SIG-M5 (cell line): ENCODE measurements at places on chromosomes 5 and 9.

DNA sequence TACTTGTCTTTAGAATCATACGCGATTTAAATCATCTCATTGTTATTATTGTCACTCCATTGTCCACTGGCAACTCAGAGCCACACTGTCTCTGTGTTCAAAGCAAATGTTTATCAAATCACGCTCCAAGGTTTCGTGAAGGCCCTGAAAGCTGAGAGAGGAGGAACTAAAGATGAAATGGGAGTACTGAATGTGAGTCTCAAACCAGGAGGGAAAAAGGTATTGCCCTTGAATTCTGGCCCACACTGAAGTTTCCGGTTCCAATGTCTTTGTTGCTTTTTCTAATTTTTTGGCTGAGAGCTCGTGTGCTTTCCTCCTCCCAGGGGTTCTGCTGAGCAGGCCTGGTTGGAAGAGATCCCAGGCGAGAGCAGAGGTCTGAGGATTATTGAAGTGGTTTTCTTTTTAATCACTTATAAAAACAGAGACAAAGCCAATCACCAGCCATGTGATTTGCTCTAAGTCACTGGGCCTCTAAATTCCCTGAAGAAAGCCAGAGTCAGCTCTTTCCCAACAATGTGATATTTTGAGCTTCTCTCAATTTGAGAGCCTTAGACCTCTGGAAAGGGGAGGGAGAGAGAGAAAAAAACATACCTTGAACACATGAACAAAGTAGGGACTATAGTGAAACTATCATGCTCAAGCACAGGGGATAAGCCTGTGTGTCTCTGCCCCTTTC lies 420.8 kb upstream of the GRAMD2B start:
- DNase-seq: no peak

DNA sequence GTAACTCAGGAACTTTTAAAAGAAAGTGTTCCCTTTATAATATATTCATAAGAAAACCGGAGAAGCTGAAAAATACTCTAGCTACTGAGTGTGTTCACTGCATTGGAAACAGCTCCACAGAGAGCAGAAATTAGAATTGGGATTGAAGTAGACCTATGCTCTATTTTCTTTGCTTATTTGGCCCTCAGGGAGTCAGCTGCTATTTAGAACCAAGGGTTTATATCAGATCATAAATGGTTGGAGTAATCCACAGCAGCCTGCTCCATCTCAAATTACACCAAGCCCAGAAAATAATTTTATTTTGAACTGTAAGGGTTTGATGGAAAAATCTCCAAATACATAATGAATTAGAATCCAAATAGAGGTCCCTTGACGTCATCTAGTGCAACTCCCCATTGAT lies 202.6 kb downstream of the ADAMTSL1 start:
- no peak for DNase-seq

GRCh38 chr5:178428341-178429155 lies 161.6 kb downstream of the COL23A1 start:
- DNase-seq: no peak

- DNase-seq: no peak
Measured at GRCh38 chr9:128906741-128907140, 14.0 kb upstream of the PHYHD1 start.

- no peak for DNase-seq
Measured at GRCh38 chr5:51385216-51385615, 2.0 kb downstream of the ISL1 start.

DNA sequence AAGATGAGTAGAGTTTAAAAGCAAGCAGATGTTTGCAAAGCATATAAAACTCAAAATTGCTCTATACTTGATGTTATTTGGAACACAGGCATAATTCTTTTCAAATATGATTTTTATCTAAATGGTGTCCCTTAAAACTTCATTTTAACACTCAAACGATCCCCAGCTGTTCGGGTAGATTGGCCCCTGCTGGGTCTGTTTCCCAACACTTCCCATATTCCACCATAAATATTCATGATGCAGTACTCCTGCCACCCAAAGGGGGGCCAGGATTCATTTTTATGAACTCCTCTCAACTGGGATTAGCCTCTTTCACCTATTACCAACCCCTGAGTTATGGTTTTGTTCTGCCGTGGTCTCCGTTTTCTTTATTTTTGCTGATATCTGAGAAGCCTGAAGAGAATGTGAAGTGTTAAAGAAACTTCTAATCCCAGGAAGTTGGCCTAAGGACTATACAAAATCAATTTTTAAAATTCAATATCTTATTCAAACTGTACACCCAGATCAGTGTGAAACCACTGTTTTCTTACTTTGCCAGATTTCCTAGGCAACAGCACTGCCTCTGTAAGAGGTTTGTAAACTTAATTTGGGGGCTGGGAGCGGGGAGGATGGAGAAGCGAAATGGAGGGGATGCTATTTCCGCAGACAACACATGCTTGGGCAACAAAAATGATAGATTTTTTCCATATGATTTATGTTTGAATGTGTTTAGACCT lies 384.1 kb downstream of the DMRT2 start:
- no peak for DNase-seq

DNA sequence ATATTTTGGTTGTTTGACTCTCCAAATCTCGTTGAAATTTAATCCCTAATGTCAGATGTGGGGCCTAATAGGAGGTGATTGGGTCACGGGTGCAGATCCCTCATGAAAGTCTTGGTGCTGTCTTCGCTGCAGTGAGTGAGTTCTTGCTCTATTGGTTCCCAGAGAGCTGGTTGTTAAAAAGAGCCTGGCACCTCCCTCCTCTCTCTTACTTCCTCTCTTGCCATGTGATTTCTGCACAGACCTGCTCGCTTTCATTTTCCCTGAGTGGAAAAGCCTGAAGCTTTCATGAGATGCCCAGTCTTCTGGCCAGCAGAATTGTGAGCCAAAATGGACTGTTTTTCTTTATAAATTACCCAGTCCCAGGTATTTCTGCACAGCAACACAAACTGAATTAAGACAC lies 221.6 kb downstream of the MAT2B start:
- no peak for DNase-seq

DNA sequence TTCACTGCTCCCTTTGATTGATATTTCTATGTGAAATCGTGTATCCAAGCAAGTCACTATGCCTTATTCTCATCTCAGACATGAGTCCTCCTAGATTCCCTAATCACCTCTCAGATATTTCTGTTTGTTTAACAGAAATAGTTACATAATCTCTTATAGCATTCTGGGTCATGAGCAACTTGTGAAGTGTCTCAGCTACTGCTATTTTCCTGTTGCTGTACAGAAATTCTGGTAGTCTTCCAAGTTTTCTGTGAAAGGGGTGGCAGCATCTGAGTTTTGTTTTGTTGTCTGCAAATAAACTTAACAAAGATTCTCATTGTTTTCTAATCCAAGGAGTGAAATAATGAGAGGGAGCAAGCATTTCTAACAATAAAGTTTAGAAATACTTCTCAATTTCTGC lies 256.9 kb upstream of the ST8SIA4 start:
- DNase-seq: no peak

DNA sequence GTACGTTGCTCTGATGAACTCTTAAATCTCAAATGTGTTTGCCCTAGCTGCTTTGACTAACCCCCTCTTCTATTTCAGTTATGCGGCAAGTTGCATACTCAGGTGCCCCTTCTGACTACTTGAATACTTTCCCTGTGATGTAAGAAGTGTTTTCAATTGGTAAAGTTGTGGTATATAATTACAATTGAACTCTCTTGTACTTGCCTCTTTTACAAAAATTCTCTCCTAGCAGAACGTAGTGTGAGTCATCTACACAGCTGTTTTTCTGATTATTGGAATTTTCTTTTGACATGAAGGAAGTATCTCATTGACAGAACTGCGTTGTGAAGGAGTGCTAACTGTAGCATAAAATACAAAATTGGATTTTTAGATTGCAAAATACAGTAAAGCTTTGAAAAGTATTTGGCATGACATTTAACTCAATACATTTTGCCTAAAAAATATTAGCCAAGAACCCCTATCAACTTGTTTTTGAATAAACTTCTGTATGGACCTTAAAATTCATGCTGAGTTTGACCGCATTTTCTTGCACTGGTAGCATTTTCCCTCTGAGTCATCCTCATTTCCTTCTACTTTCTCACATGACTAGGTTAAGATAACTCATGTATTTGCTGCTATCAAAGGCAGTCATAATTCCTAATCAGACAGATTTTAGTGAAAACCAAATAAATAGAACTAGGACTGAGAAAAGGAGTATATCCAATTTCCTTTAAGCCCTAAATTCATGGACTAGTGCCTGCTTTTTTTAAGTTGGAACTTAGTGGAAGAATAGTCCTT lies 6.3 kb downstream of the CRHBP start:
- no peak for DNase-seq

DNA sequence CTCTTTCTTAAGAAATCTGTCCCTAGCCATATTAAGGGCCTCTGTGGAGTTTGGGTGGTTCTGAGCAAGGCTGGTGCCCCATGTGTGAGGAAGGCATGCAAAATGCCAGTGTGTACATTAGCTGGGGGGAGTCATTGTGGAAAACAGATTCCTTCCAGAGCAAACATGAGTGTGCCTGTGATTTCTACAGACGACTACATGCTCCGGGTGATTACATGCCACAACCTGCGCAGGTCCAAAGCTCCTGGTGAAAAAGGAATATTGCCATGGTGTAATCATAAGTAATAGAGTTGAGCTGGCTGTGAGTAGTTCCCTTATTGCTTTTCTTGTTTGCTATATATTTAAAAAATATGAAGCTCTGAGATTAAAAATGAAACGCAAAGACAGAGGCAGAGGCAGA lies 102.1 kb downstream of the ACER2 start:
- no peak for DNase-seq

DNA sequence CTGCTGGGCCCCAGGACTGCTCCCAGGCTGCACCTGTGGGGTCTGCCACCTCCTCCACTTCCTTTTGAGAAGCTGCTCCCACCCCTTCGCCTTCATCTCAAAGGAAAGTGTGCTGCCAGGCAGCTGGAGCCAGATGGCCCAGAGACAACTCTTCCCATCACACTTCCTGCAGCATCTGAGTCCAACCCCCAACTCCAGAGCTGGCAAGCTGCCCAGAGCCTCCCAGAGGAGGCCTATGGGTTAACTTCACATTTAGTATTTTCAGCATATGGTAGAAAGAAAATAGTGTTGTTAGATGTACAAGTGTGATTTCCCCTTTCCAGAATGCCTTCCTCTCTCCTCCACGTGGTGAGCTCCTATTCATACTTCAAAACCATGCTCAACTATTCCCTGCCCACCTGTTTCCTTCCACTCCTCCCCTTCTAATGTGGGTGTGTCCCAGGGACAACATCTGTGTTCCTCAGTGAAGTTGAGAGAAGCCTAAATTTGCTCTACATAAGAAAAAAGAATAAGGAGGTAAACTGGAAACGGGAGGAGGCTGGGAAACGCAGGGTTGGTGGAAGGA lies 38.6 kb upstream of the KCNMB1 start:
- no peak for DNase-seq

DNA sequence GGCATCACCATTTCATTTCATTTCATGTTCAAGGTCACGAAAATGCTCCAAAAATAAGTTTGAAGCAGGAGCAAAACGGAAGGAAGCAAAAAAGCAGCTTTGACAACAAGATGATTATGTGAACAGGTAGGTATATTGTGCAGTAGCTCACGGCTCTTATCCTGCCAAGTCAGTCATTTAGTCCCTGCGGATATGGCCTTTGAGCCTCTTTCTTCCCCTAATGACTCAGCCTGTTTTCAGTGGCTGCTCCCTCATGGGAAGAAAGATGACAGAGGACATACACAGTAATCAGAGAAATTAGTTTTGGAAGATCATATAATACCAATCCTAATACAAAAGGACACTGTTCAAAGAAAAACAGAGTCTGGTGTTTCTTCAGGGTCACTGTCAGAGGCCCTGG lies 155.8 kb upstream of the GRAMD2B start:
- no peak for DNase-seq

- no peak for DNase-seq
Measured at GRCh38 chr9:123365287-123365880, 9.4 kb downstream of the CRB2 start.

DNA sequence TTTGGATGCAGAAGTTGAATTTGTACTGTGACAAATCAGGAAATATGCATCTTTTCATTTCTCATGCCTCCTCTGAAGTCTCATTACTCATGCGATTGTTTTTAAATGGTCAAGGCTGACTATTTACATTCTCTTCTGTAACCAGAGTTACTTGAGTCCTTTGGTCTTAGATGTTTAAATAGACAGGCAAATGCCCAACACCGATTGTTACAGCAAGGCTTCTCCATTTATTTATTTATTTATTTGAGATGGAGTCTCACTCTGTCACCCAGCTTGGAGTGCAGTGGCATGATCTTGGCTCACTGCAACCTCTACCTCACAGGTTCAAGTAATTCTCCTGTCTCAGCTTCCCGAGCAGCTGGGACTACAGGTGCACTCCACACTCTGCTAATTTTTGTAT lies 72.7 kb upstream of the SLC28A3 start:
- DNase-seq: no peak

DNA sequence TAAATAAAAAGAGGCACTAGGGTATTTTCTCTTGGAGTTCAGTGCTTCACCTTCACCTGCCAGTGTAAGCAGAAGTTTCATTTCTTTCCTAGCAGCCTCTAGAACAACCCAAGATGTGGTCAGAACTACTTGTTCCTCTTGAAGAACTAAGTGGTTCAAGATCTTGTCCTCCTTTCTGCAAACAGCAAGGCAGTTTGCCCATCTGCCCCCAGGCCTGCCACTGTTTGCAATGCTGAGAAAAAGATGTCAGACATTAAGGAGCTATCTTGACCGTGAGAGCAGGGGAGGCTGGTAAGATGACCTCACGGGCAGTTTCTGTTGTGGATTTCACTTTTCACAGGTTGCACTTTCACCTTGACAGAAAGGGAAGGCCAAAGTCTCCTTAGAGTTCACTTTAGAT lies 52.0 kb upstream of the KLF4 start:
- DNase-seq: no peak

DNA sequence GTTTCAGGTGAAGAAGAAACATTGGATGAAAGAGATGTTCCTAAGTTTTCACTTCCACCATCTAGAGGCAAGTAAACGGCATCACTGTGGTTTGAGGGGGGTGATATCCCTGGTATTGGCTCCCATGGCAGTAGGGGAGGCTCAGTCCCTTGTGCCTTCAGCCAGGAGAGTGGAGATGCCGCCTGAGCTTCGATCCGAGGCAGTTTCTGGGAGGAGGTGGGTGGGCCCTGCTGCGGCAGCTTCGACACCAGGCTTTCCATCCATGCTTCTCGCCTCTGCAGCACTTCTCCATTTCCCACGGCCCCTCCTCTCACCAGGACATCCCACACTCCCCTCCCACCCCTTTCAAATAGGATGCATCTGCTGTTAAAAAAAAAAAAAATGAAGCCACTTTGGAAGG lies 258.3 kb downstream of the GADD45G start:
- no peak for DNase-seq

- DNase-seq: no peak
Measured at GRCh38 chr5:98779264-98779877, 5.9 kb downstream of the RGMB start.

DNA sequence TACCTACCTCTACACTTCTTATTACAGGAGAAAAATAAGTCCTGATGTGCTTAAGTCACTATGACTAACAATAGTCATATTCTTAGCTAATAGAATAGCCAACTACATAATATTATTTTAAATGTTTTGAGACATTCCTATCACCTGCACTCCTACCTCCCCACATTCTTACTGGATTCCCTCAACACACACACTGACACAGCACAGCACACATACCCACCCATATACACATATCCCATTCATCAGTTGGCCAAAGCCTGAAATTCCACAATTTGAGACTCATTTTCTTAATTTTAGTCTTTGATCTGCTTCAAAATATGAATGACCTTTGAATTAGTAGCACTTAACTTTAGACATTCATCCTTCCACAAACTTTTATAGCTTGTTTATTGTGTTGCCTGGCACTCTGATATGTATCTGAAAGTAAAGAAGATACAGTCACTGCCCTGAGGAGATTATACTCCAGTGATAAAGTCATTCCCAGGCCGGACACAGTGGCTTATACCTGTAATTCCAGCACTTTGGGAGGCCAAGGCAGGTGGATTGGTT lies 168.3 kb upstream of the RASA1 start:
- no peak for DNase-seq

- DNase-seq: no peak
Measured at GRCh38 chr9:29209748-29210291, 1636.5 kb upstream of the C9orf72 start.
